ENCODE measurements at places on chromosomes 16 and 17. TPM values are rescaled to one million over a fixed set of nuclear protein-coding genes. Genes with fewer than 3 reads are reported as not detected.
A peak's percentile ranks its signal among the peaks of the same experiment; 100 is the strongest.

GRCh38 chr16:84579936-84580335, 37.9 kb downstream of the COTL1 start:
- DNase-seq, result no peak

DNA sequence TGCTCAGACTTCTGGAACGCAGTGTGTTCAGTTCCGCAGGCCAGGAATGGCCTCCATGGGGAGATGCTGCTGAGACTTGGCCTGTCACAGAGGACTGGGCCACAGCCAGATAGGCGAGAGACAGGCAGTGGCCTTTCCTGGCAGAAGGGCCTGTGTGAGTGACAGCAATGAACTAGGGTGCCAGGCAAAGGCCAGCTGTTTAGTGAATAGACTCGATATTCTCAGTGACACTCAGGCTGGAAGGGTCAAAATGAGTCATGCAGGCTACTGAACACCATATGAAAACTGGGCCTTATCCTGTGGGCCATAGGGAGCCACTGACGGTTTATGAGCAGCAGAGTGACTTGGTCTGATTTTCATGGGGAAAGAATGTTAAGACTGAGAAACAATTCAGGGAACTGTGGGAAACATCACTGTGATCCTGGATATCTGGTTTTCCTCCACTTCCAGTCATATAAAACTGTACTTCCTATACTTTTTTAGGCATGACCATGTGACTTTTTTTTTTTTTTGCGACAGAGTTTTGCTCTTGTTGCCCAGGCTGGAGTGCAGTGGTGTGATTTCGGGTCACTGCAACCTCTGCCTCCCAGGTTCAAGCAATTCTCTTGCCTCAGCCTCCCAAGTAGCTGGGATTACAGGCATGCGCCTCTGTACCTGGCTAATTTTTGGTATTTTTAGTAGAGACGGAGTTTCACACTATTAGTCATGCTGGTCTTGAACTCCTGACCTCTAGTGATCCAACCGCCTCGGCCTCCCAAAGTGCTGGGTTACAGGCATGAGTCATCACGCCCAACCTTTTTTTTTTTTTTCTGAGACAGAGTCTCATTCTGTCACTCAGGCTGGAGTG, 5.2 kb upstream of the NUBP1 start:
- DNase-seq, result peak; percentile 71

GRCh38 chr17:57034807-57035754, 50.0 kb upstream of the AKAP1 start:
- no peak for DNase-seq

- no peak for DNase-seq
Observed at GRCh38 chr17:34584805-34585416, 5.5 kb downstream of the TMEM132E start.

- no peak for DNase-seq
Observed at GRCh38 chr17:32953857-32954256, 25.9 kb downstream of the TMEM98 start.

GRCh38 chr17:70683936-70684335, 514.6 kb downstream of the KCNJ2 start:
- DNase-seq, result no peak

DNA sequence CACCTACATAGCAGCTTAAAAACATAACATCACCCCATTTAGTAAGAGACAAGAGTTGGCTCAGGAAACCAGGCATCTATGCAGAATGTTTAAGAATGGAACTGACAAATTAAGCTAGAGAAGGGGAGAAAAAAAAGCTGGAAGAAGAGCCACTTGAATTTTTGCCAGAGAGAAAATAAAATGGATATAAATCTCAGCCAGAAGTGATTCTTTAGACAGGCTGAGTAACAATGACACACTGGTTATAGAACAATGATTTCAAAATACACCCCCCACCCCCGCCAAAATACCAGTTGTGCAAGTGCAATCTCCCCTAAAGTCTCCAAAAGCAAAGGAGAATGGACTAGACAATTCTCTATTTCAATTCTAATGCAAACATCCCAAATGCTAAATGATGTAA, 22.4 kb downstream of the LSM12 start:
- no peak for DNase-seq

- DNase-seq, result no peak
Observed at GRCh38 chr16:74226338-74226954, 70.2 kb upstream of the PSMD7 start.

GRCh38 chr17:79991924-79992648, 43.6 kb downstream of the TBC1D16 start:
- DNase-seq, result no peak

DNA sequence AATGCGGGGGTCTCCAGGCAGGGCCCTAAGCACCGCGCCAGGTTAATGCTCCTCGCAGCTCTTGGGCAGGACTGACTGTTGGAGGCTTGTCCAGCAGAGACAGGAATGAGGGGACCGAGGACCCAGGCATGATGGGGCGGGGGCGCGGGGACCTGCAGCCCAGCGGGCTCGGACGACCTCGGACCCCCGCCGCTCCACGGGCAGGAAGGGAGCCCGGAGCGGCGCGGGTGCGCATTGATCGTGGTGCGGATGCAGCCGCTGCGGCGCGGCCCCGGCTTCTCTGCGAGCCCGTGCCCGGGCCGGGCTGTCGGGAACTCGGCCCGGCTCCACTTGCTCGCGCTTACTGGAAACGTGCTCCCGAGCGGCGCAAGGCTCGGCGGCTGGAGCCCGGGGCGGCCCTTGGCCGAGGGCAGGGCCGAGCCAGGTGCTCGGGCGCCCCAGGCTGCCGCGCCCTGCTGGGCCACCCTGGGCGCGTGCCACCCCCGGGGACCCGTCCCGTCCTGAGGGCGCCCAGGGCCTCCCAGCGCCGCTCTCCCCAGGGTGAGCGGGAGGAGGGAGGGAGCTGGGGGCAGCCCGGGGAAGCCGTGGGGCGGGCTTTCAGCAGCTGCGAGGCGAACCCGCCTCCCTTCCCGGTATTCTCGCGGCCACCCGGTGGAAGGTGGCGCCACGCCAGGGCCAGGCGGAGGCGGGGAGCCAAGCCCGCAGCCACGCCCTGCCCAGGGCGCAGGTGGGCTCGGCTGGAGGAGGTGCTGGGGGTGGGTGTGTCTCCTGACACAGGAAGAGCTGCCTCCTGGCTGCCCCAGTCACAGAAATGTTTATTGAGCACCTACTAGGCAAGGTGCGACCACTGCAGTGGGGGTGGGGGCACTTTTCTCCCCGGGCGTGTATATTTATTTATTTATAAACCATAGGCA, 45.9 kb downstream of the SOCS3 start:
- no peak for DNase-seq

DNA sequence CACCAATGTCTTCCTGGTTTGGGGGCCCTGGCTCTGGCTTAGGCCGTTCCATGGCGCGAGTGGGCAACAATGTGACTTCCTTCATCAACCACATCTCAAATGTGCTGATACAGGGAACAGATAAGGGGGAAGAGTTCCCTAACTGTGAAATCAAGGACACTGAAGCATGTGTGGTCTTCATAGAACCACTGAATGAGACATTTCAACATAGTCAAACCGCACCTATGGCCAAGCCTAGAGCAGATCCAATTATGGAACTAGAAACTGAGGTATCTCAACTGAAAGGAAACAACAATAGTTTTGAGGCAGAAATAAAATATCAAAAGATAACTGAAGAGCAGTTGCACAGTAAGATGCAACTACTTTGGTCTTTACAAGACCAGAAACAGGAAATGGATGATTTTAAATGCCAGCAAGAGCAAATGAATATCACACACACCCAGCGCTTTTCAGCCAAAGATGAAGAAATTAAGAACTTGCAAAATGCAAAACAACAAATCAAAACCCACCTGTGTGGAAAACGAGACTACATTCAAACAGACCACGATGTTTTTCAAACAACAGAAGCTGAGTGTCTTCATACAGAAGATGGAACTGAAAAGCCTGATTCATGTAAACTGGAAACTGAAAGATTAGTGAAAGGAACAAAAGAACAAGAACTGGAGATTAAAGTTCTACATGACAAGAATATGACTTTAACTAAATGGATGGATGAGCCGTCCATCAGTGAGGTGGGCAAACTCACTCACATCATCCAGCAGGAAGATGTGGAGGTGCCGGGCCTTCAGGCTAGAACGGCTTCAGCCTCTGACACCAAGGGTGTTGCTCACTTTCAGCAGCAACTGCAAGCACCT, 18.1 kb upstream of the LCMT1 start:
- DNase-seq, result no peak

DNA sequence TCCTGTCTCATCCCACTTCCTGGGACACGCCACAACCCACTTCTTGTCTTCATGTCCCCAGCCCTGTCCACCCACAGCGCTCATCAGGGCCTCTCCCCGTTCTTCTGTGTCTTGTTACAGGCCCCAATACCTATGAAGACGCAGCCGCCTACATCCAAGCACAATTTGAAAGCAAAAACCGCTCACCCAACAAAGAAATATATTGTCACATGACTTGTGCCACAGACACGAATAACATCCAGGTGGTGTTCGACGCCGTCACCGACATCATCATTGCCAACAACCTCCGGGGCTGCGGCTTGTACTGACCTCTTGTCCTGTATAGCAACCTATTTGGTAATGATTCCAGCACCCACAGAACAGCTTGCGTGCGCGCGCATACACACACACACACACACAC, 70.6 kb downstream of the AMFR start:
- DNase-seq, result no peak

DNA sequence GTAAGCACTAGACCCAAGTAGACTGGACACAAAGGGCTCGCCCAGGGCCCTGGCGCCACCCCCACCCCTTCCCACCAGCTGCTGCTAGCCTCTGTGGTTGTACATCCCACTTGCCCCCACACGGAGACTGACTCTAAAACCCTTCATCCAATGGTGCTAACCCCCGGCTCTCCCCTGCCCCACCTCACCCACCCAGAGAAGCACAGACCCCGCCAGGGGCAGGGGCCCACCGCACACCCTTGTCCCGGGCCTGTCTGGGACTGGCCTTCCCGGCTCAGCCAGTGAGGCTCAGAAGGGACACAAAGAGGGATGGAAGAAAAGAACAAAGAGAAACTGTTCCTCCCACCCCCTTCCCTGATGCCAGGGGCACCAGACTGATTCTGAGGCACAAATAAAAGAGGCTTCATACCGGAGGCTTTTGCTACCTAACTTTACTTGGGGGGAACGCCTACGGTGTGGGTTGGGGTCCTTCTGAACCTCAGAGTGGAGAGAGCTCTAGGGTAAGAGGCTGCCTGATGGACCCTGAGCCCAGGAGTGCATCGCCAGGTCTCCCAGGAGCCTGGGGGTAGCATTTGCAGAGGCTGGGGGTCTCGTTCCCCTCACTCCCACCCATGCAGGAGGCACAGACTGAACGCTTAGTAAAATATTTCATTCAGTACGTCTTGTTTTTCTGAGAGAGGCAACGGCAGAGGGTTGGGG, 8.2 kb downstream of the CORO6 start:
- DNase-seq, result no peak

DNA sequence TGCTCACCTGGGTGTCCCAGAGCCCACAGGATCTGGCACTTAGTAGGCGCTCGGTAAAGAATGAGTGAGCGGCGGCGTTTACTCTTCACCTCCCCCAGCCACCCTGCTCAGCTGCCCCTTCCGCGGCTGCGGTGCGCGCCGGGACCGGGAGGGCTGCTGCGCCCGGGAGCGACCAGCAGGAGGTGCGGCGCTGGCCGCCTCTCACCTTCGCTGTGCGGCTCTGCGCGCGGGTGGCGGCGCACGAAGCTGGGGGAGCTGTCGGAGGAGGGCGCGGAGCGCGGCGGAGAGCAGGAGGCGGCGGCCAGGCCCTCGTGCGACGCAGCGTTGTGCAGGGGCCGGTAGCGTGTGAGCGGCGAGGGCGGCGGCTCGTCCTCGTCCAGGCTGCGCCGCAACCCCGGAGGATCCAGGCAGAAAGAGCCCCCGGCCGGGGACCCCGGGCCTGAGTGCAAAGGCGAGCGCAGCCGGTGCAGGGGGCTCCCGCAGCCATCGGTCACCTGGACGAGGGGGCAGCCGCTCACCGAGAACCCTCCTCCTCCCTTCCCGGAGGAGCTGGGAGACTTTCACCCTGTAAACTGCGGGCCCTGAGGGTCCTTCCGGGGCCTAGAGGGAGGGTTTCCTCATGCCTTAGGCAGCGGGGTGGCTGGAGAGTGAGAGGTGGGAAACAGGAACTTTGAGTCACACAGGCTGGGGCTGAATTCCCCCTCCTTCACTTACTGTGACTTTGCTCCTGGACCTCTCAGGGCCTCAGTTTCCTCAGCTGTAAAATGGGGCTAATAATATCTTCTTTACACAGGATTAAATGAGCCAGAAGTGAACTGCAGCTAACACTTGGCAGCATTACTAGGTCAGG, 12.5 kb downstream of the SAMD14 start:
- no peak for DNase-seq

DNA sequence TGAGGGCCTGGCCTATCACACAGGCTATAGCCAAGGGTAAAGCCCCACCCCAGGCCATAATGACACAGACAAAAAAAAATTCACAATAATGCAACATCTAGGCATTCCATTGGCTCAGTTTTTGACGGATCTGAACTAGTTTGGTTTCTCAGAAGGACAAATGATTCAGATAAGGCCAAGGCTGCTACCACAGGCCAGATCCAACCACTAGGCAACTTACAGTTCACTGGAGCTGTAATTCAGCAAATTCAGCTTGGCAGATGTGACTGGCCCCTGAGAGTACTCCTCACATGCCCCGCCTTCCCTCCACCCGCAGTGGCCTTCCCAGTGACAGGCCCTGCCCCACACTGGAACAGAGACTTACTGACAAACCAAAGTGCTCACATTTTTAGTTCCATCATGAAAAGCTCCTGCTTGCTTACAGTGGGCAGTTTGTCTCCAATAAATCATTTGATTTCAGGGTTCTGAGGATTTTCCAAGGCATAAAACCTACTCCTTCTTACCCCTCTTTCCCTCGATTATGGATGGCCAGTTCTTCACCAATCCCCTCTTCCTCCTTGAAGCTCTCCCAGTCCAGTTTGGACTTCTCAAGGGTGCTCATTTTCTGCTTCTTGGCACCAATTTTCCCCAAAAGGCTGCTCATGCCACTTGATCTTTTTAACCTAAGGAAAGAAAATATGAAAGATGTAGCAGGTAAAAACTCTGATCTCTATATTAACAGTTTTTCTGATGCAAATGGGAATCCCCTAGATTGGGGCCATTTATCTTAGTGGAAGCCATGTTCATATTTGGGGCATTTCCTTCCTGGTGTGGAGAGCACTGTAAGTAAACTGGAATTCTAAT, 53.3 kb upstream of the BCAR1 start:
- peak; percentile 17 for DNase-seq

- DNase-seq, result no peak
Observed at GRCh38 chr17:80146121-80147034, 550 bp downstream of the EIF4A3 start.

DNA sequence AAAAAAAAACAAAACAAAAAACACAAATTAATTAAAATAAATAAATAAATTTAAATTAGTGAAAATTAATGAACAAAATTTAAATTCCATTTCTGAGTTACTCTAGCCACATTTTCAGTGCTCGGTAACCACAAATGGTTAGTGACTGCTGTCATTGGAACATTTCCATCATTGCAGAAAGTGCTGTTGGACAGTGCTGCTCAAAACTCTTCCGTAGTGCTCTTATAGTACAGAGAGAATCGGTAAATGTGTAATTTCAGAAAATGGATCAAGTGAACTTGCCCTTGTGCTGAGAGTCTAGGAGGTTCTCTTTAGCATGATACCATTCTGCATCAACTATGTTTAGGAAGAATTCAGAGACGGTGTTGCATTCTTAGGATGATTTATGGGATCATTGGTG, 23.7 kb downstream of the ZNRF1 start:
- DNase-seq, result no peak

SRRM2 gene
- total RNA-seq, result 41.0 TPM

TBC1D3K gene
- not detected for total RNA-seq

CPD gene
- 60.4 TPM for total RNA-seq

GAS2L2 gene
- total RNA-seq, result 0.16 TPM

HYDIN gene
- total RNA-seq, result 26.5 TPM

Data from occipital lobe (tissue), 3 donors.